Caki2 (cell line): ENCODE measurements at places on chromosomes 13 and 19. TPM values are rescaled to one million over a fixed set of nuclear protein-coding genes. Genes with fewer than 3 reads are reported as not detected.

DNA sequence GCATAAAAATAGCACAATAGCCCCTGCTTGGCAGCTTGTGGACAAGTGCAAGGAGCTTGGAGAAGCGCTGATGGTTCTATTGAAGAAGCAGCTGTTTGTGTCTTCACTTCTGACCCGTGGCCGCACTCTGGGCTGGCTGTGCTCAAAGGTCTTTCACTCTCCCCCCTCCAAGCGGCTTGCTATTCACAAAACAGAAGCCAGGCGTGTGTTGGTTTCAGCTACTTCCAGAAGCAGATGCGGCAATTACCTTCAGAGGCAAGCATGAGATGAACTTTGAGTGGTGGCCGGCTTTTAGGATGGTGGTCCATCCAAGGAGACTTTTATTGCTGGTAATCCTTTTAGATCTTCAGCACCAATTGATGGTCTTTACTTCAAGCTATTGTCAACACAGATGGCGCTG, 188.5 kb upstream of the ARGLU1 start:
- no peak for DNase-seq

DNA sequence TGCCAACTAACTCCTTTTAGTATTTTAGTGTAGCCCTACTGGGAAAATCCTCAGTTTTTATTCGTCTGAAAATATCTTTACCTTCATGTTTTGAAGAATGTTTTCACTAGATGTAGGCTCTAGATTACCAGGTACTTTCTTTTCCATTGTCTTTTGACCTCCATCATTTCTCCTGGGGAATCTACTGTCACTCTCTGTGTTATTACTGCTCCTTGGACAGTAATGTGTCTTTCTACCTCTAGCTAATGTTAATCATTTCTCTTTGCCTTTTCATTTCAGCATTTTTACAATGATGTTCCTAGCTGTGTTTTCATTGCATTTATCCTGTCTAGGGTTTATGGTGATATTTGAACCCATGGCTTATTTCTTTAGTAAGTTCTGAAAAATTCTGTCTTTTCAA, 61.9 kb downstream of the SPACA7 start:
- no peak for DNase-seq

GRCh38 chr19:29285187-29285687, 72.3 kb upstream of the UQCRFS1 start:
- no peak for DNase-seq

- DNase-seq, result no peak
These were observed 38.4 kb upstream of the STARD13 start for GRCh38 chr13:33323801-33324510.

- DNase-seq, result no peak
These were observed 5.1 kb upstream of the COMP start for GRCh38 chr19:18796239-18796638.

ZNF541 gene
- total RNA-seq, result not detected in 2 replicates

DNA sequence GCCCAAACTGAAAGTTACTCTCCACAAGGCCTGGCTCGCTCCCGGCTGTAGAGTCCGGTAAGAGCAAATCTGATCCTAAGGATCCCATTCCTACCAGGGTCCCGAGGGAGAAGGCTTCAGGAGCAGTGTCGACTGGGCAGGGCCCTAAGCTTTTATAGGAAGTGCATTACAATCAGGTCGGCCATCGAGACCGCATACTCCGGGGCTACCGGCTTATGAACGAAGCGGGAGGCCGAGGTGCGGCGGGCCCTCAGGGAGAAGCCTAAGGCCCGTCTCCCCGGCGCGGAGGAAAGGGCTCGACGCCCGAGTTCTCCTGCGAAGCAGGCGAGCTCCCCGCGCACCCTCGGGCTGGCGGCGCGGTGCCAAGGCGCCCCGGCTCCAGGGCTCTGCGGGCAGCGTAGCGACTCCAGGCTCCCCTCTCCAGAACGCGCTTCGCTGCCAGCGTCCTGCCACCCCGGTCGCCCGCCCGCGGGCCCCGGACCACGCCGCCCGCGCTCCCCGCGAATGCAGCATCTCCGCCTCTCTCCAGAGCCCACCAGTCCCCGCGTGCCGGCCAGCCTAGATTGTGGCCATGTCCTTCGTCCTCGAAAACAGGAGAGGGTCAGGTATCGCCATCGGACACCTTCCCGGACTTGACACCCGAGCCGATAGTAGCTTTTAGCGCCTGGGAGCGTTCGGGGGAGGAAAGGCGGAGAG, 1.4 kb downstream of the EFNB2 start:
- peak; percentile 54 for DNase-seq

SLC6A16 gene
- 0.90 and 1.6 TPM in 2 replicates for total RNA-seq

- DNase-seq, result no peak
These were observed 49.9 kb downstream of the N4BP2L1 start for GRCh38 chr13:32378012-32378411.

SIGLEC14 gene
- not detected in 2 replicates for total RNA-seq

DNA sequence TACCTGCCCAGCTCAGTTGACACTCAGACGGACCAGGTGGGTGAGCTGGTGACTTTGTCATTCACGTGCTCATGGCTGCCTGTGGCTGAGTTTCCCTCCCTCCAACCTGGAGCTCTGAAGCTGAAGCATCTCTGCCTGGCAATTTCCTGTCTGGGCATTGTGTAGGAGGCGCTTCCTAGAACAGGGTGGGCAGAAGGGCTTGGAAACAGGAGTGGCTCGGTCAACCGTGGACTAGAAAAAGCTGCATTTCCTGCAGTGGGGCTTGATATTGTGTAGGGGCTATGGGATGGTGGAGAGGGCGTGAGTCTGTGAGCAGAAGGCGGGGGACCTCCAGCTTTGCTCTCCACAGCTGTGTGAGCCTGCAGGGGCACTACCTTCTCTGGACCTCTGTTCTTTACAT, 278.3 kb downstream of the TEX29 start:
- no peak for DNase-seq

DNA sequence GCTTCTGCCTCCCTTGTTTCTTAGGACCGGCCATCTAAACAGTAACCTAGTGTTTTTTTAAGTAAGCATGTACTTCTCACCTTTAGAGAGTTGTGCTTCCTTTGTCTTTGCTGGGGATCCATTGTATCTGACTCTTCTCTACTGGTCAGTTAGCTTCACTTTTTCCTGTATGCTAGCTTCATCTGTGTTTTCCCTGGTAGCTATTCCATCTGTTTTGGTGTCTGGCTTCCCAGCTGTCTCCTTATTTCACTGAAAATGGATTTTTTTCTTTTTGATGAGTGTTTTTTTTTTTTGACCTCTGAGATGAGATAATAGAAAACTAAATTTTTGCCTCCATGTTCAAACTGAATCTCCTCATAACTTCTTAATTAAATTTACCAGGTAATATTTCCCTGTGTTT, 637.0 kb upstream of the SLC10A2 start:
- no peak for DNase-seq

GRCh38 chr13:41520016-41520659, 62.8 kb downstream of the RGCC start:
- no peak for DNase-seq

- no peak for DNase-seq
These were observed 61.4 kb upstream of the SLITRK1 start for GRCh38 chr13:83943530-83944279.

- DNase-seq, result no peak
These were observed 1.6 kb downstream of the JAK3 start for GRCh38 chr19:17846146-17846545.

FFAR2 gene
- not detected in 2 replicates for total RNA-seq

DNA sequence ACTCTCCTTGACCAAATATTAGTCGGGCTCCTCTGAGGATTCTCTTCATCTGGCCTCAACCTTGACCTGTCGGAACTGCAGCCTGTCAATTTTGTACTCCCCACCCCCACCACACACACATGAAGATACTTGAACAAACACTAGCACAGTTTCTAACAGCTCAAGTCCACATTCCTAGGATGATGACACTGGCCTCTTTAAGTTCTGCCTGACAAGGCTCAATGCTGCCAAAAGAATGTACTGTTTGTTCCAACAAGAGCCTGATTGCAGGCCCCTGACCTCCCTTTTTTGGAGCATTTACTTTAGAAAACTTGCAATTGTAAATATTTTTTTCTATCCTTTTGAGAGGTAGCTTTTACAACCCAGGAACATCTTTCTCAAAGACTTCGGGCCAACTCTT, 169.2 kb upstream of the IRS2 start:
- DNase-seq, result no peak

- DNase-seq, result no peak
These were observed 32.3 kb upstream of the NDUFS7 start for GRCh38 chr19:1351381-1351851.

DNA sequence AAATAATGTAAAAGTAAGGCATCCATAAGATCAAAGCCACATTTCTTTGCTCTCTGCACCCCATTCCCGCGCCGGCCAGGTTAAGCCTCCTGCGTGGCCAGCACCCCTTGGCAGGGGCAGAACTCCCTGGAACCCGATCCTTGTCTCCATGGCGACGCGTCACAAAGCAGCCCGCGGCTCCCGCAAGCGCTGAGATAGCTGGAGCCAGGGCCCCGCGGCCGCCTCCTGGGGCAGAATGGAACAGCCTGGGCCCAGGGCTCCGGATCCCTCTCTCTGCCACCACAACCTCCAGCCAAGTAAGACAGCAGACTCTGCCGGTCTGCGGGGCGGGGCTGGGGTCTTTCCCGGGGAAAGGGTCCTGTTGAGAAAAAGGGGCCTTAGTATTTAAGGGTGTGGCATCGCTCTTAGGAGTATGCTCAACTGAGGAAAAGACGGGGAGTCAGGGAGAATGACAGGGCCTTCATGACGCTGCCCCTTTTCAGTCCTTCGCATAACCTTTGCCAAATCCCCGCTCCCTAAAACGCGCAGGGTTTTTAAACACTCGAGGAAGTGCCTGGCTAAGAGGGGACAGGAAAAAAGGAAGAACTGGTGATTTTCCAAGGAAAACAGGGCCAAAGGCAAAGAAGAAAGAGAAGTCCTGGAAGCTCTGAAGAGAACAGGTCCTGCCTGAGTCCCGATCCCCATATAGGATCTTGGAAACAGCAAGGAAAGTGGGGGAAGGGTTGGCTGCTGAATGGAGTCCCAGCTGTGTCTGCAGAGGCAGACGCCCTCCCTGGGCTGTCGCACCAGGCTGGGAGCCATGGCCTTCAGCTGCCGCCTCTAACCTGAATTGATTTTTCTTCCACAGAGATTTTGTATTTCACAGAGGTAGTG, at the start of gene TEX26:
Gene TEX26, plus strand, starts transcription at position 176 of the 873 bp plus-strand sequence. Its CDS starts 60 bp downstream, at position 236.
- DNase-seq, result no peak

DNA sequence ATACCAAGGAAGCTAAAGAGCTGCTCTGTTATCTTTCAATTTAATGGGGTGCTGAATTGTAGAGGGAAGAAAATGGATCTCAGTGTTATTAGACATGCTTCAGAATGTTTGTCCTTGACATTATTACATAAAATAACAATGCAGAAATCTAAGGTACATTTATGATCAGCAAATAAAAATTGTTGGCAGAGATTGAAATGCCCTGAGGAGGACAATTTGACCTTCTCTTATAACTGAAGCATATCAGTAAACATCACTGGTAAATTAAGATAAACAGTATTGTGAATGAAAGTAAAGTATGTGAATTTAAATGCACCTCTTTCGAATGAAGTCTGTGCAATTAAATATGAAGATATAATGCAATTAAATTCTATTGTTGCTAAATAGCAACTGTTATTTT, 1362.1 kb upstream of the ATXN8OS start:
- no peak for DNase-seq

DNA sequence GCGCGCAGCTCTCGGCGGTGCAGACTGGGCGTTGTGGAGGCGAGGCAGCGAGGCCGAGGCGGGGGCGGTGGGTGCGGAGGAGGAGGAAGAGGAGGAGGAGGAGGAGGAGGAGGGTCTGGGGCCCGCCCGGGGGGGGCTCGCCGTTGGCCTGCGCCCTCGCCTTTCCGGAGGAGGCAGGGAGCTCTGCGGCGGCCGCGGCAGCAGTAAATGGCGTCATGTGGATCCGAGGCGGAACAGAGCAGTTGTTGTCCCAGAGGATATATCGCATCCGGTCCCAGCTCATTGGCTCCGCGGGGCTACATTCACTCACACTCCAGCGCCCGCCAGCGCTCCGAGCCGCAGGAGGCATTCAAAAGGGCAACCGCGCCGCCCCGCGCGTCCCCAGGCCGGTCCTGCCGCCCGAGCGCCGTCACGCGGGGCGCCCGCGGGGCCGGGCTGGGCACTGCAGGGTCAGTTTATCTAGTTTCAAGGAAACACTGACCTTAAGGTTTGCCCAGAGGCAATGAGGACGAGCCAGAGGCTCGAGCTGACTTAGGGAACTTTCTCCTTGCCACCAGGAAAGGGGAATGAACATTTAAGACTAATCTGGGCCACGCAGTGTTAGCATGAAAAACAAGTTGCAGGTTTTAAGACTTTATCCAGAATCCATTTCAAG, at the start of gene SPRY2:
Gene SPRY2, minus strand, starts transcription at position 26 of the 655 bp plus-strand sequence. CDS start 3,421 bp downstream, outside the sequence.
- DNase-seq, result peak; percentile 88

RRAS gene
- total RNA-seq, result 140 and 190 TPM in 2 replicates

IGFL1 gene
- total RNA-seq, result not detected in 2 replicates

DNA sequence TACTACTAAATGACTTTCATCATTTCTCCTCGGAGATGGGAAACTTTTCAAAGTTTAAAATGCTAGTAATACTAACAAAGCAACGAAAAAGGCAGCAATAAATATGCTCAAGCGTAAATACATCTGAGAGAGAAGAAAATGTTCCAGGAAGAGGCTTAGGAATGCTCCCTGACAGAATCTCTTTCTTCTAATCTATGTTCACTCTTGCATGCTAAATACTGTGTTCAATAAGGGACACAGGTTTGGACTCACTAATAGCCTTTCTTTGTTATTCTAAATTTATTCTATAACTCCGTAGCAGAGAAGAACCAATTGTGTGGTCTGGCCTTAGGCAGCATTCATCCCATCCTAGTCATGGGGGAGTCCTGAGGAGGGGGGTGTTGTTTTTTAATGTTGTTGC, 823.0 kb downstream of the PCDH9 start:
- DNase-seq, result no peak

DNA sequence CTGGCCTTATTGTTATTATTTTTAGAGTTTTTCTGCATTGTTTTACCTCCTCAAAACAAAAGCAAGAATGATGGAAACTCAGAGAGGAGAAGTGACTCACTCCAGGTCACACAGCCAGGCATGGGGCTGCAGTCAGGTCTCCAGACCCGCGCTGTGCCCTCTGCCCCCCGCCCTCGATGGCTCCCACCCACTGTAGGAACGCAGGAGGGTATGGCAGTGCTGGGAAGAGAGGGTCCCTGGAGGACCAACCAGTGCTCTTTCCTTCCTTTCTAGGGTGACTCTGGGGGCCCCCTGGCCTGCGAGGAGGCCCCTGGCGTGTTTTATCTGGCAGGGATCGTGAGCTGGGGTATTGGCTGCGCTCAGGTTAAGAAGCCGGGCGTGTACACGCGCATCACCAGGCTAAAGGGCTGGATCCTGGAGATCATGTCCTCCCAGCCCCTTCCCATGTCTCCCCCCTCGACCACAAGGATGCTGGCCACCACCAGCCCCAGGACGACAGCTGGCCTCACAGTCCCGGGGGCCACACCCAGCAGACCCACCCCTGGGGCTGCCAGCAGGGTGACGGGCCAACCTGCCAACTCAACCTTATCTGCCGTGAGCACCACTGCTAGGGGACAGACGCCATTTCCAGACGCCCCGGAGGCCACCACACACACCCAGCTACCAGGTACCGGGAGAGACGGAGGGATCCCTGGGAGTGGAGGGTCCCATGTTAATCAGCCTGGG, 5.6 kb downstream of the TIMM13 start:
- no peak for DNase-seq
